ENCODE measurements at places on chromosomes 2 and 18.

- DNase-seq, result no peak
Measured at GRCh38 chr2:111624411-111625156, 259.4 kb downstream of the ANAPC1 start.

DNA sequence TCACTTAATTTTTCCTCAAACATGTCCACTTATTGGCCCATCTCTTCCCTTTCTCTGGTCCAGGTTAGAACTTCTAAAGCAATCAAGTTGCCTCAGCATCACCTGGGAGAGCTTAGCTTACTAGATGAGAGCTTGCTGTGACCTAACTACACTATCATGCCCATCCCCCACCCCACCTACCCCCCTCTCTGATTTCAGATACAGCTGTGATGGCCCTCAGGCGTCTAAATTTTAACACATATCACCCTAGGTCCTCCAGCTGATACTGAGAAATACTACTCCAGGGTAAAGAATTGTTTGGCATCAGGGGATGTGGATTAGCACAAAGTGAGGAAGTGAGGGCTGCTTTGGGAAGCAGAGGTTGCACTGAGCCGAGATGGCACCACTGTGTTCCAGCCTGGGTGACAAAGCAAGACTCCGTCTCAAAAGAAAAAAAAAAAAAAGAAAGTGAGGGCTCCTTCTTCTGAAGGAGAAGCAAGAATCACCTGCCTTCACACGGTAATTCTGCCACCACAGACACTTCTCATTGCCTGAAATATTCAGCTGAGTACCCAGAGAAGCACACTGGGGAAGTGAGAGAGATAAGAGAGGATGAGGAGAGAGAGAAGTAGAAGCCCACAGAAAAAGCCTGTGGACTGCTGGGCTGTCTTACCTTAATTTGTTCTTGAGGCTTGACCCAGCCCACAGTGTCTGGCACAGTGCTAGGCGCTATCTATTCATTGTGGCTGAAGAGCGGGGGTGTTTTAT lies 263.4 kb downstream of the ASXL3 start:
- no peak for DNase-seq

- DNase-seq, result no peak
Measured at GRCh38 chr2:139079311-139079710, 299.1 kb upstream of the NXPH2 start.

DNA sequence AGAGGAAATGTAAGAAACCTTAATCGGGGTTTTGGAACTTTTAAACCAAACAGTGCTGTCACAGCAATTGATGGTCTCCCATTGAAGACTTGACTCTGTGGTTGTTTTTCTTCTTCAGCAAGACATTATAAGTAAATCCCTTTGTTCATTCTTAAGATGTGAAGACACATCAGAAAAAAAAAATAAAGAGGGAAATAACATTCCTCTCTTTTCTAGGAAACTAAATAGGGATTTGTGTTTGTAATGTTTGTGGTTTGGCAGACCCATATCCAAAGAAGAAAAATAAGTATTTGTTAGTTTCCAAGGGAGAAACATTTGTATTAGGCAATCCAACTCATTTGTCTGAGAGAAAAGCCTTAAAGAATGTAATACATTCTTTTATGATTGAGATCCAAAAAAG lies 359.9 kb downstream of the DSC3 start:
- DNase-seq, result no peak

DNA sequence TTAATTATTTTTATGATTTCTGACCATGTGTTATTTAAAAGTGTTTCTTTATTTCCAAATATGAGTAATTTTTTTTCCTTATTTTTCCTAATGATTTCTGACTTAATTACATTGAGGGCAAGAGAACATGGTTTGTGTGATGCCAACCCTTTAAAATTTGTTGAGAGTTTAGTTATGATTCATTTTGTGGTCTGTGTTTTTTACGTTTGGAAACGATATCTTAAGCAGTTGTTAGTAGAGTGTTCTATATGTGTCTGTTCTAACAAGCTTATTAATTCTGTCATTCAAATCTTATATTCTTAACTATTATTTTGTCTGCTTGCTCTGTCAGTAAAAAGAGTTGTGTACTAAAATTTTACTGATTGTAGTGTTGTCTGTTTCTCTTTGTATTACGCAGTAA lies 15.0 kb downstream of the NAB1 start:
- no peak for DNase-seq

DNA sequence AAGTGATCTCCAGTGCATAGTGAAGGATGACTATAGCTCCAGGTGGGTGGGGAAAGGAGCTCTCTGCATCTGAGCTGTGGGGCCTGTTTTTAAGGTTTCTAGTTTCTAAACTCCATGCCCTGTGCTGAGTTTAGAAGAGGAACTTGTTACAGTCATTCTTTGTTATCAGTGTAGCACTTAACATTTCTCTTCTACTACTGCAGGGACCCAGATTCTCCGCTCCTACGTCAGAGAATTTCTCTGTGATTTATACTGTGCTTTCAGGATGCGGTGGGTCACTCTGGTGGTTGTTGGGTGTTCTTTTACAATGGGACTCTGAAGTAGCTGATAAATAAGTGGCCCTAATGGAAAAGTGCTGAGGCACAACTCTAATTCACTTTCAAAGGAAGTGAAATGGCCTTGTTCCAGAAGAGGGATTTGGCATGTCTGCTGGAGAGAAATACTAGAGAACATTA lies 122.0 kb downstream of the WDSUB1 start:
- no peak for DNase-seq

DNA sequence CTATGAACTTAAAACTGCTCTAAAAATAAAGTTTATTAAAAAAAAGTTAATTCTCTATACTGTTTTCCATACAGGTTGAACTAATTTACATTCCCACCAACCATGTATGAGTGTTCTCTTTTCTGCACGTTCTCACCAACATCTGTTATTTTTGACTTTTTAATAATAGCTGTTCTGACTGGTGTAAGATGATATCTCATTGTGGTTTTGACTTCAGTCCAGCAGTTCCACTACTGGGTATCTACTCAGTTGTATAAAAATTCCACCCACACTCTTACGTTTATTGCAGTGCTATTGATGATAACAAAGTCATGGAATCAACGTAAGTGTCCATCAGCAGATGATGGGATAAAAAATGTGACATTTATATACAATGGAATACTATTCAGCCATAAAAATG lies 33.7 kb downstream of the SPAG16 start:
- no peak for DNase-seq

GRCh38 chr18:13438507-13439056 lies 220.0 kb downstream of the LDLRAD4 start:
- DNase-seq, result no peak

- no peak for DNase-seq
Measured at GRCh38 chr2:47016172-47016913, 100.7 kb upstream of the MCFD2 start.

DNA sequence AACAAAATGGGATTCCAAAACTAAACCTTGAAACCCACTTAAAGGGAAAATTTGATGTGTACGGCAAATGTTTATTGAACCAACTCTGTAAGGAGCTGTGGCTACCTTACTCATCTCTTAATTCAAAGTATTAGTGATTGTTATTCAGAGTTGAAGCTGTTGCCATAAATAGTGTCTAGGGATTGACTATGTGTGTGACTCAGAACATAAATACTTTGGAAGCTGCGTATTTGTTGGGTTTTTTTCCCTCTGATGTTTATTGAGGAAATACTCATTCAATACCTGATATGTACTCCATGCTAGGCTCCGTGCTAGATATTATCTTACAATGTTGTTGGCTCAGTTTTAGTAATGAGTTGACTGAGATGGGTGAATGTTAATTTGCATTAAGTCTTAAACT lies 90.4 kb downstream of the PTRHD1 start:
- no peak for DNase-seq

DNA sequence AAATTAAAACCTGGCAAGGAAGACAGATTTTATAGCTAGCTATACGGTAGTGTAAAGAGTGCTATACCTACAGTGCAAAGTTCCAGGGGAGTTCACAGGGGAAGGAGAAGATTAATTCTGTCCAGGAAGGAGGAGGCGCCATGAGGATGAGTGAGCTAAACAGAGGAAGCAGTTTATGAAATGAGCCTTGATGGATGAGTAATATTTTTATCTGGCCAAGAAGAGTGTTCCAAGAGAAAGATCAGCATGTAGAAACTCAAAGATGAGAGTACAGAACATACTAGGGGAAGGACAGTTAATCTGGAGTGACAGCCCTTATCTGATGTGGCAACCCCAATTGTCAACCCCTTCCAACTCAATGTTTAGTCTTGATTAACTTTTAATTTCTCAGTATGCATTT lies 54.8 kb downstream of the CDH20 start:
- DNase-seq, result no peak

- no peak for DNase-seq
Measured at GRCh38 chr2:54457323-54458023, 1.3 kb downstream of the SPTBN1 start.

- DNase-seq, result no peak
Measured at GRCh38 chr2:157559061-157559460, 69.6 kb downstream of the ACVR1C start.

- DNase-seq, result no peak
Measured at GRCh38 chr18:74942319-74942910, 266.5 kb downstream of the PTGR3 start.

- no peak for DNase-seq
Measured at GRCh38 chr18:36613810-36614209, 215.0 kb downstream of the TPGS2 start.

GRCh38 chr2:128754246-128754724 lies 435.6 kb upstream of the HS6ST1 start:
- DNase-seq, result no peak

DNA sequence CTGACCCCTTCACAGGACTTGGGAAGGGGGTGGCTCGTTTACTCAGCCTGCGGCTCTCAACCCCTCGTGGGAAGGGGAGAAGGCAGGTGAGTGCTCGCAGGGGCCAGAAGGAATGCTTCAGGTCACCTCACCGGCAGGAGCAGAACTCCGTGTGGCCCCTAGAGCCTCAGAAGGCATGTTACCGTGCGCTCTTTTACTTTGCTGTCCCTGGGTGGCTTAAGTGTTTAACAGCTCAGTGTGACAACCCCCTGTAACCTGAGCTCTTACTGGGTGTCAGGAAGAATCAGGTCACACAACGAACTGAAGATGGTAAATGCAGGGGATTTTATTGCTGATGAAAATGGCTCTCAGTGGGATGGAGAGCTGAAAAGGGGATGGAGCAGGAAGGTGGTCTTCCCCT lies 1235.4 kb downstream of the LRP1B start:
- DNase-seq, result no peak

DNA sequence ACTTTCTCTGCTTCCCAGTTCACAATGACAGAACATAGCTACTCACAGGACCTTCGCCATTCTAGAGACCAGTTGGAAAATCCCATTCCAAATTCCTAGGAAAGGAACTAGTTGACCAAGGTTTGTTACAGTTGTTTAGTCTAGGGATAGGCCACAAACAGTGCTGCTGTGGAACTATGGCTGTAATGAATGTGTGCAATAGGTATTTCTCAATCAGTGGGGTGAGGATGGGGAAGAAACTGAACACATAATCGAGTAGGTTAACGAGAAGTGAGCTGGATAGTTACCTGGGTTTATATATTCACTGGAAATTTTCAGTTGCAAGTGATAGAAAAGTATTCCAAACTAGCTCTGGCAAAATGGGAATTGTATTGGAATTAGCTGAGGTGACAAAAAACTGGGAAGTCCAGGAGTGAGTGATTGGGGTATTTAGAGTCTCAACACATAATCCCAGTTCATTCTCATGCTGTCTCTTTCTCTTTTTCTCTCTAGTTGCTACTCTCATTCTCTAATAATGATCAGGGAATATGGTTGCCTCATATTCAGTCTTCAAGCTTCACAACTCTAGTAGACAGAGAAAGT lies 18.2 kb upstream of the HMSD start:
- no peak for DNase-seq
